ENCODE measurements at places on chromosomes 11 and 22.

GRCh38 chr11:14625586-14626205, 17.9 kb upstream of the PDE3B start:
- DNase-seq: no peak

DNA sequence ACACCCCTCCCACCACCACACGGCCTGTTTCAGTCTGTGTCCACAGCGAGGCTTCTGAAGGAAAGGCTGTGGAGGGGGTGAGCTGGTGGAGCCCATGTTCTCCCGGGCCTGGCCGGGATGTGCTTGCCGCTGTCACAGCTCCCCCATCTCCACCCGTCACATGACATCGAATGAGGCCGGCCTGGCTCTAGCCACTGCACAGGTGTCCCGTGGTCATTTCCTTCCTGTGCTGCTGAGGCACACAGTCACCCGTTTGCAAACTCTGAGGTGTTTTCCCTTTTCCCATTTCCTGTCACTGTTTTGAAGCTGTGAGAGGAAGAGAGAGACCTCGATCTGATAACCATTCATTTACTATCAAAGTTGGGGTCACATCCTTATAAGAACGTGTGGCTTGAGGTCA, 55.7 kb upstream of the CLDN5 start:
- no peak for DNase-seq

- DNase-seq: no peak
These were observed 13.4 kb upstream of the NECTIN1 start for GRCh38 chr11:119742263-119742861.

DNA sequence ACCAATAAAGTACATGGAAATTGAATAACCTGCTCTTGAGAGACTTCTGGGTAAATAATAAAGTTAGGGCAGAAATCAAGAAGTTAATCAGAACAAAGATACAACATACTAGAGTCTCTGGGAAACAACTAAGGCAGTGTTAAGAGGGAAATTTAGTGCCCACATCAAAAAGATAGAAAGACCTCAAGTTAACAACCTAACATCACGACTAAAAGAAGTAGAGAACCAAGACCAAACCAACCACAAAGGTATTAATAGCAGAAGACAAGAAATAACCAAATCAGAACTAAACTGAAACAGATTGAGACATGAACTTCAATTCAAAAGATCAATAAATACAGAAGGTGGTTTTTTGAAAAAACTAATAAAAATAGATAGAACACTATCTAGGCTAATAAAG, 140.7 kb downstream of the JRKL start:
- no peak for DNase-seq

GRCh38 chr11:62879235-62879978, 1.3 kb upstream of the SLC3A2 start:
- no peak for DNase-seq

DNA sequence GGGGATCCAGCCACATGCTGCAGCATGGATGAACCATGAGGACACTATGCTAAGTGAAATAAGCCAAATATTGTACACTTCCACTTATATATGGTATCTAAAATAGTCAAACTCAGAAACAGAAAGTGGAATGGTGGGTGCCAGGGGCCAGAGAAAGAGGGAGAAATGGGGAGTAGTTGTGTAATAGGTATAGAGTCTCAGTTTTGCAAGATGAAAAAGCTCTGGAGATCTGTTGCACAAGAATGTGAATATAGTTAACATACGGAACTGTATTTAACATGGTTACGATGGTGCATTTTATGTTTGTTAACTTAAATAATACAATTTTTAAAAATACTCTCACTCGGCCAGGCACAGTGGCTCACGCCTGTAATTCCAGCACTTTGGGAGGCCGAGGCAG, 21.2 kb downstream of the GDPD5 start:
- DNase-seq: no peak

DNA sequence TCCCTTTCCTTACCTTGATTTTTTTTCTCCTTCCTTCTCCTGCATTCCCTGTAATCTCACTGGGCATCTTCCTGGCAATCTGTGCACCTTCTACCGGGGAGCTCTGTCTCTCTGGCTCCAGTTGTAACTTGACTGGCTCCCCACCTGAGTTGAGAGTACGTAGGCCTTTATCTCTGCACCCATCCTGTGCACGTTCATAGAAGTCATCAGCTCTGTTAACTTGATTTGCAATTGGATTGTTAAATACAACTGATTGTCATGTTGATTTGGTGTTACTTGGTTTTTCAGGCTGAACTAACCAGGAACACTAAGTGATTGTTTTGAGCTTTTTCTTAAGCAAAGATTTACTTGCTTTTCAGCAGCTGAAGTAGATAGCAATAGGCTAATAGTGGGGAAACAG, 11.8 kb downstream of the SWAP70 start:
- DNase-seq: no peak

DNA sequence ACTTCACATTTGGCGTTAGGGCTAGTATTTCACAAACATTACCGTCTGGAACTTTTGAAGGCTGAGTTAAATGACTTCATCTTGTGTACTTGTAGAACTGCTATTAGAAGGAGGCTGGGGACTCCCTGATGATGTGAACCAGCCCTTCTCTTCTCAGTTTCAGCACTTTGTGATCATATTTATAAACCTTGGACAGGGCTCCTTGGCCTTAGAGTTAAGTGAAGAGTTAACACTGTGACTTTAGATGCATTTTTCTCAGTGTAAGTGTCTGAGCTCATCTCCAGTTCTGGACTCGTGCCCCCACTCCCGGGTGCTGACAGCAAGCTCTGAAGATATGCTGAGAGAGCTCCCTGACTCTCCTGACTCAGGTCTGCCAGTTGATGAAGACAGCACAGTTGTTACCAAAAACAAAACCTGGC, 8.4 kb downstream of the MIAT start:
- DNase-seq: no peak

GRCh38 chr22:40021401-40022000, 26.7 kb downstream of the FAM83F start:
- DNase-seq: no peak

DNA sequence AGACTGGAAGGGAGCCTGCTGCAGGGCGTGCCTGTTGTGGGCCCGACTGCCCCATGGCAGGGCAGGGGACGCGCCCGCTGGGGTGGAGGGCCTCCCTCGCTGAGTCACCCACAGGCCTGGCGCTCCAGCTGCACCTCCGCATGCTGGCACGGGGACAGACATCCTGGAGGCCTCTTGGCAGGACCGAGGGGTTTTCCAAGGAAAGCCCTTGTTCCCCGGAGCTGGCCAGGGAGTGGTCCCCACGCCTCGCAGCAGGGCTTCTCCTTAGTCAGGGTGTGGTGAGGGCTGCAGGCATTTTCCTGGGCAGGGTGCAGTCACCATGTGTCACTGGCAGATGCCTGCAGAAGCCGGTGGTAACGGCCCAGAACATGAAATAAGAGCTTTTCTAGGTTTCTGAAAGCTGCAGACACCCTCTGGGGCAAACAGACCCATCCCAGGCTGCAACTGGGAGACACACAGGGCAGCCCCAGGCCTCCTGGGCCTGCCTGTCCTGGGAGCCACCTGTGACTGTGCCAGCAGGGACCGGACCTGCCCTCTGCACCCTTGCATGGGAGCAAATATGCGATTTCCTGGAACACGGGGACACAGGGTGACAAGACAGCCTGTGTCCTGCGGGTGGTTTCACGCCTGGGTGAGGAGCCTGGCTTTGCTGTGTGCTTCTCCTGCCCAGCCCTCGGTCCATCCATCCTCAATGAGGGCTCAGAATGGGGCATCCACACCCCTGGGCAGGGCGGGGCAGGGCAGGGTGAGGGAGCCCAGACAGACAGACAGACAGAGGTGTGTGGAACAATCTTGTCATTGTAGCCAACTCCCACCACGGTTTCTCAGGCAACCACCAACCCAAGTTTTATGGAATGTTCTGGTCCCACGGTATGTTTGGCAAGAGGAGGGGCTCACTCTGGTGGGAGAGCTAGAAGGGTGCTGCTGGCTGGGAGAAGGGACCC, 43.2 kb upstream of the FADD start:
- DNase-seq: no peak

DNA sequence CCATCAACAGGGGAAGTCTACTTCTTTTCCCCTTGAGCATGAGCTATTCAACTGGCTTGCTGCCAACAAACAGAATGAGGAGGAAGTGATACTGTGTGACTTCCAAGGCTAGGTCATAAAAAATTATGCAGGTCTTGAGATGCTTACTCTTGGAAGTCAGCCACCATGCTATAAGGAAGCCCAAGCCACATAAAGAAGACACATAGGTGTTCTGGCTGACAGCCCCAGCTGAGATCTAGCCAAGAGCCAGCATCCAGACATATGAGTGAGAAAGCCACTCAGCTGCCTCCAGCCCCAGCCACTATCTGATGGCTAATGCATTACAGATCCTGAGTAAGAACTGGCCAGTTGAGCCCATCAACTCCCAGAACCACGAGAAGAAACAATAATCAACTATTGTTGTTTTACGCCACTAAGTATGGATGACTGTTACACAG, 31.0 kb upstream of the PPP2R1B start:
- no peak for DNase-seq

DNA sequence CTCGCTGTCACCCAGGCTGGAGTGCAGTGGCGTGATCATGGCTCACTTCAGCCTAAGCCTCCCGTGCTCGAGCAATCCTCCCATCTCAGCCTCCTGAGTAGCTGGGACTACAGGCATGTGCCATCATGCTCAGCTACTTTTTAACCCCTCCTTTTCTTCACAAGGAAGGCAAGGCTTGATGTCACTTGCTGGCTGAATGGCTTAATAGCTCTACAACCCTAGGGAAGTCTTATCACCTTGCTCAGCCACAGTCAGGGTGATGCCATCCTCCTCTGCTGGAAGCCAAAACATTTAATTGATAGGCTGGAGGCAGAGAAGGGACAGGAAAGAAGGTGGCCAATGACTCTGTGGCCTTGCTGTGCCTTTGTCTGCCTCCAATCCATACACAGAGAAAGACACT, 131.9 kb downstream of the MED15 start:
- no peak for DNase-seq

DNA sequence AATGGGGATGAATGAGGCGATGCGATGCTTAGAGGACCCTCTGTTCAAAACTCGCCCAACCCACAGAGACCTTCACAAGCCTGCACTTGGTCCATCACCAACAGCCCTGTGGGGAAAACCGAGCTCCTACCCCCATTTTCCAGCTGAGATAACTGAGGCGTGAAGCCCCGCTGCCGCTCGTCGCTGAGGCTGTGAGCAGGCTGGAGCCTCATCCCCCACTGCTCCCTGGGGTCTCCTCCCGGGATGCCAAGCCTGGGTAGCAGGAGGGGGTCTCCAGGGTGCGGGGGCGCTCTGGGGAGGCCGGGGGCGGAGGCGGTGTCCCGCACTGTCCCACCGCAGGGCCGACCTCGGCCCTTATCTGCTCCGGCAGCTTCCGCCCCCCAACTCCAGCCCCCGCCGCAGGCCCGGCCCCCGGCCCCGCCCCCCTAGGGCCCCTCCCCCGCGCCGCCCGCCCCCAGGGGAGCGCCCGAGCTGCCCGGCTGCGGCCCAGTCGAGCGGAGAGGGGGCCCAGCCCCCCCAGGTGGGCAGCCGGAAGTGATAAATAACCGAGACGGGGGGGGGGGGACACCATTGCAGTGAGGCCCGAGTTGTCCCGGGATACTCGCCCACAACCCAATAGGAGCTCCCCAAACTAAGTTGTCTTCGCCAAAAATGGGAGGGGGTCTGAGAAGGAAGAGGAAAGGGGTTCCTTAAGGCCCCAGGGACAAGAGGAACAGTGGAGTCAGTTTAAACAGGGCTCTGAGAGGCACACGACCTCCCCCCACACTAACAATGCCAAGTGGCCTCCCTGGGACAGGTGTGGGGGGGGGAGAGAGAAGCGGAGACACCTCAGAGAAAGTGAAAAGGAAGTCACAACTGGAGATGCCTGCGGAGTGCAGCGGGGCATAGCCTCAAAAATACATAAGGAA, 8.3 kb upstream of the SLC39A13 start:
- no peak for DNase-seq

- no peak for DNase-seq
These were observed 549.1 kb downstream of the MN1 start for GRCh38 chr22:27252282-27253049.

- DNase-seq: no peak
These were observed 432 bp upstream of the GRK2 start for GRCh38 chr11:67265633-67266448.

- DNase-seq: no peak
These were observed 874 bp downstream of the APOL1 start for GRCh38 chr22:36253523-36254490.

DNA sequence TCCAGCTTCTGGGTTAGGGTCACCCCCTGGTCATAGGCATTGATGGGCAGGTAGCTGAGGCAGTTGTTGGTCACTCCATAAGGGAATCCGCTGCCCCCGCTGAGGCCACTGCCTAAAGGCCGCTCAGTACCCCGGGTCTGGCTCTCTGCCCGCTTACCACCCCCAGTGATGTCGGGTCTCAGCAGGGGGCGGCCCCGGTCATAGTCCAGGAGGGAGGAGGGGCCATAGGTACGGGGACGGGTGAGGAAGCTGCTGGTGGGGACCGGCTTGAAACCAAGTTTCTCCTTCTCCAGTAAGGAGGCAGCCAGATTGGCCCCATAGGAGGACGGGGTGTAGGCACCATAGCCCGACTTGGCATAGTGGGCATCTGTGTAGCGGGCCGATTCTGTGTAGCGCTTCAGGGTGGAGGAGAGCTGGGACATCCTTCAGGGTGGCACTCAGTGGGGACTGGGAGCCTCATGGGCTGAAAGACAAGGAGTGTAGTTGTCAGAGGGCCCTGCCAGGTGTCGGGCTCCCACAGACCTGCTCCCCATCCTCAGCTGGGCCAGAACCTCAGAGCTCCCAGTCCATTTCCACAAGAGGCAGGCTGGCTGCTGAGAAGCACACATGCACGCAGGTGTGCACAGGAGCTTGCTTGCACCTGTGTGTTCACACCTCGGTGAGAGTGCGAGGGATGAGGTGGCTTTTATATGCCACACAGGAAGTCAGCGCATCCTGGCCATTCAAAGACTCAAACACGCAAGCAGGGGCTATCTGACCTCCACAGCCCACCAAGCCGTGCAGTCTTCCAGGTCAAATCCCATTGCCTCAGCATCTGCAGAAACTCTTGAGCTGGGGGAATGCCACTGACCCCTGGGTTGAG, 8.2 kb downstream of the USP2 start:
- DNase-seq: no peak

- no peak for DNase-seq
These were observed 449 bp upstream of the TOM1 start for GRCh38 chr22:35299217-35299672.

DNA sequence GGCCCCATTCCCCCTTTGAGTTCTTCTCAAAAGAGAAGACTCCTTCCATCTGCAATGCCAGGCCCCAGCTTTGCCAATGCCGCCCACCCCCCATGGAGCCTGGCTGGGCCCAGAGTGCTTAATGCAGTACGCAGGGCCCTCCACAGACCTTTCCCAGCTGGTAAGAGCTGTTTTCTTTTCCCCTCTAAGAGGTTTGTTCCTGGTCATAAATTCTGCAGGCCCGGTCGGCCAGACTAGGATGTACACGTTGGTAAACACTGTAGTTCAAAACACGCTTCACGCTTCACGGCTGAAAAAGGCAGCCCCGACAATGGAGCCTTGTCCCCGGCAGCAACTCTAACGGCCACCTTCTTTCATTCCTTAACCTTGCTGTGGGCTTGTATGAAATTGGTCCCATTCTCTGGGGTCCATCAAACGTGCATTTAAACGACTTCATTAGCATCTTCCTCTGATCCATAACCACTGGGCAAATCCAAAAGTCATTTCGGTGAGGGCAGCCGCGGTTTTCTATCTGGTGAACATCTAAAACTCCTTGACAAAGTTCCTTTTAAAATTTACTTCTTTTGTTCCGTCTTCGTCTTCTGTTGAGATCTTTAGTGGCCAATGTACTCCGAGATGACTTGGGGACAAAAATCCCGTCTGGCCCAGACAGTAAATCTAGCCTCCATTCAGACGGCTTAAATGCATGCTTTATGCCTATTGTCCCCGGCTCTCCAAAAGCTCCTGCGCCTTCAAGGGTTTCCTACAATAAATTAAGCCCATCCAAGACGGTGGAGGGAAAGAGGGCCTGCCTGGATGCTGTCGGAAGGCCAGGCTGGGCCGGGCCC, 60.0 kb upstream of the MYEOV start:
- no peak for DNase-seq

Measured in dorsolateral prefrontal cortex (tissue), 122 donors.